Occipital lobe (tissue), 3 donors: ENCODE measurements at places on chromosomes 4 and X. TPM values are rescaled to one million over a fixed set of nuclear protein-coding genes. Genes with fewer than 3 reads are reported as not detected.

Gene CXCL3
- total RNA-seq: 1.2 TPM

DNA sequence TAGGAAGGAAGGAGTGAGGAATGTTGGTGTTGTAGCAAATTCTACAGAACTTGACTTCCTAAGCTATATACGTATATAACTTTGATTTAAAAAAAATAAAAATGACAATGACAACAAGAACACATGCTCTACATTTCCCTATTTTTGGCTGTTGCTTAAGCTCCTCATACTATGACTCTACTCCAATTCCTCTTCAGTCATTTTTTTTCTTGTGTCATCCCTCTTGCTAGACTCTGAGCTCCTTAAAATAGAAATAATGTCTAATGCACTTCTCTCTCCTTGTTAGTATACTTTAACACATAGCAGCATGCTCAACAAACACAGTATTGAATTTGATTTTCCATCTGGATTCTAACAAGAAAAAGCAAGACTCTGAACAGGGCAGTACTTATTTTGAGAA lies 144.0 kb downstream of the HDX start:
- DNase-seq: no peak

DNA sequence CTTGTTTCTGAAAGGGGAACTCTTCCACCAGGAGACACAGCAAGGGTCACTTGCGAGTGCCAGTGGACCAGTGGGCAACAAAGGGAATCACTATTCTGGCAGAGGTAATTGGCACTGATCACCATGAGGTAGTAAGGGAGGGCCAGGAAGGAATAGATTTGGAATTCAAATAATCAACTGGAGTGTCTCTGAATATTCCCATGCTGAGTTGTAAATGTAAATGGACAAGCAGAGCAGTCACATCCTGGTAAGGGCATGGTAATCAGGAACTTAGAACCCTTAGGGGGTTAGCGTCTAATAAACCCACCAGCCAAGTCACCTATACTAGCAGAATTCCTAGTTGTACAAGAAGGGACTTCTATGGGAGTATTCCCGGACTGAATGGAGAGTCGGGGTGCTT lies 178.5 kb upstream of the UGT8 start:
- no peak for DNase-seq

GRCh38 chrX:39888730-39889129 lies 209.0 kb downstream of the BCOR start:
- no peak for DNase-seq

Gene CCKAR
- not detected for total RNA-seq
